Stimulated activated CD8-positive, alpha-beta memory T cell treated with anti-CD3 and anti-CD28 coated beads, Interleukin-12 subunit alpha, Interleukin-12 subunit beta, amount 100 ng/mL, for 4 hours (primary cell): ENCODE measurements at places on chromosomes 16 and 17.

DNA sequence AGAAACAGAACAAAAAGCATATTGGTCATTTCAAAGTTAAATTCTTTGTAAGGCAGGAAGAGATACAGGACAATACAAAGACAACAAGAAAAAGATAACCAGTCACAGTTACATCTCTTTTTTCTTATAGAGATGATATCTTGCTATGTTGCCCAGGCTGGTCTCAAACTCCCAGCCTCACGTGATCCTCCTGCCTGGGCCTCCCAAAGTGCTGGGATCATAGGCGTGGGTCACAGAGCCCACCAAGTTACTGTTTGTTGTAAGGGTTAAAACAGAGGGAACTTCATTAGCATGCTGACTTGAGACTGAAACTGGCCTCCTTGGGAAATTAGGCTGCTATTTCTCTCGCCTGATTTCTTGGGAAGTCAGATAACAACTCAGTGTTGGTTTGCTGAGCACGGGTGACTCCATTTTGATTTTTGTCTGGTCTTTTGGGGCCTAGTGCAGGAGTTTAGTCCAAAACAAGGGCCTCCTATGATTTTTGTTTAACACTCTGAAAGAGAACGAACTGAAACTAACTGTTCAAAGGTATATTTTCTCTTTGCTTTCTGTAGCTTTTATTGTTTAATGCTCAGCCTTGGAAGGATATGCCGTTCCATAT is 31.5 kb upstream of the SEC14L1 start:
- no peak for DNase-seq

GRCh38 chr16:87951552-87952538 is 611 bp downstream of the BANP start:
- DNase-seq, result no peak

DNA sequence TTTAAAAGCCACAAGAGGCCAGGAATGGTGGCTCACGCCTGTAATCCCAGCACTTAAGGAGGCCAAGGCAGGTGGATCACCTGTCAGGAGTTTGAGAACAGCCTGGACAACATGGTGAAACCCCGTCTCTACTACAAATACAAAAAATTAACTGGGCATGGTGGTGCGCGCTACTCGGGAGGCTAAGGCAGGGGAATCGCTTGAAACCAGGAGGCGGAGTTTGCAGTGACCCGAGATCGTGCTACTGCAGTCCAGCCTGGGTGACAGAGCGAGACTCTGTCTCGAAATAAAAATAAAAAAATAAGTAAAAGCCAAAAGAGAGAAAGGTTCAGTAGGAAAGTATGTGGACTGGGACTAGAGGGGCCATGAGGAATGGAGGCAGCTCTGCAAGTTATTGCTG is 13.1 kb upstream of the ITGAL start:
- DNase-seq, result no peak

DNA sequence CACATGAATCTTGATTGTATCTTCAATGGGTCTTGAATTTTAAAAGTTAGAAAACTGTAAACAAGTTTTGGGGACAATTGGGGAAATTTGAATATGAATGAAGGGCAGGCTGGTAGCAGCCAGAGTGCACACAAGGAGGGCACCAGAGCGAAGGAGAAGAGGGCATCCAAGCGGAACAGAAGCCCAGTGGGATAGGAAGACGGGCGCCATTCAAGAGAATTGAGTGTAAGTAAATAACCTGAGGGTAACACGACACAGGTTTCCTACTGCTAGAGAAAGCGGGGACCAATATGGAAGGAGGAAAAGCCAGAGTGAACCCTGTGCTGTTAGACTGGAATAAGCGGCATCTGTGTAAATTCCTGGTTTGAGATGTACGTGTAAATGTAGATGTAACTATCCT is 115.1 kb upstream of the CCL2 start:
- DNase-seq, result no peak

DNA sequence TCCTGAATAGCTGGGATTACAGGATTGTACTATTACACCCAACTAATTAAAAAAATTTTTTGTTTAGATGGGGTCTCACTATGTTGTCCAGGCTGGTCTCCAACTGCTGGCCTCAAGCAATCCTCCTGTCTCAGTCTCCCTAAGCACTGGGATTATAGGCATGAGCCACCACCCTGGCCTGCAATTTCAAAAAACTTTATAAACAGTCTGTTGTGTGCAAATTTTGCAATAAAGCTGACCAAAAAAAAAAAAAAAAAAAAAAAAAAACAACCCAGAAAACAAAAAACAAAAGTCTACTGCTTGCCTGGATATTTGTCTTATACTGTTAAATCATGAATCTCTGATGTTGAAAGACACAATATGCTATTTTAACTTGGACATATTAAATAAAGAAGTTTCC is 4.4 kb downstream of the CREBBP start:
- no peak for DNase-seq

- DNase-seq, result no peak
These were observed 62.3 kb upstream of the CDH5 start for GRCh38 chr16:66304151-66304550.

DNA sequence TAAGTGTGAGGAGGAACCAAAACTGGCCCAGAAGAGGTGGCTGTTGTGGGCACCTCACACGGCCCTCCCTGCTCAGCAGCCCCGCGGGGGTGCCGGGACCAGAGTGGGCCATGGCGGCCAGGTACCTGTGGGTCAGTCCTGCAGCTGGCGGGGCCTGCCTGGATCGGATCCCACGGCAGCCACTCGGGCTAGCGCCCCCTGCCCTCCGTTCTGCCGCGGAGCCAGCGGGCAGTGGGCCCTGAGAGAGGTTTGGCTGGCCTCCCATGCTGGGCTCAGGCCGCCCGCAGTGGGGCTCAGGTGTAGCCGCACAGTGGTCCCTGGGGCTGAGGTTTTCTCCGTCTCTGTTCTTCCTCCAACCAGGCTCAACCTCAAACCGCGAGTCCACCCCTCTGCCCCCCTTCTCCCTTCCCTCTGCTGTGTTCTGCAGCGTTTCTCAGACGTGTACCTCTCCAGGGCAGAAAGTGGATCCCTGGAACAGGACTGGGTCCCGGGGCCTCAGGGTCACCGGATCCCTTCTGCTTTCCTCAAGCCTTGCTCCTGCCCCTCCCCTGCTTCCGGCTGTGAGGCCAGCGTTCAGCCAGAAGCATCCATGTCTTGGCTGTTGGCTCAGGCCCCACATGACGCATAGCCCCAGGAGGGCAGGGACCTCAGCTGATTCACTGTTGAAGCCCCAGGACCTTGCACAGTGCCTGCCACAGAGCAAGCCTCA is 28.6 kb upstream of the ITGA3 start:
- DNase-seq, result no peak

GRCh38 chr16:48408688-48409087 is 23.5 kb upstream of the SIAH1 start:
- DNase-seq, result no peak

- DNase-seq, result peak; percentile 17
These were observed at the start of gene KCNJ2 for GRCh38 chr17:70168977-70169708. Gene KCNJ2, plus strand, starts transcription at chr17:70169532. Its CDS starts 5,508 bp downstream, at chr17:70175040.

DNA sequence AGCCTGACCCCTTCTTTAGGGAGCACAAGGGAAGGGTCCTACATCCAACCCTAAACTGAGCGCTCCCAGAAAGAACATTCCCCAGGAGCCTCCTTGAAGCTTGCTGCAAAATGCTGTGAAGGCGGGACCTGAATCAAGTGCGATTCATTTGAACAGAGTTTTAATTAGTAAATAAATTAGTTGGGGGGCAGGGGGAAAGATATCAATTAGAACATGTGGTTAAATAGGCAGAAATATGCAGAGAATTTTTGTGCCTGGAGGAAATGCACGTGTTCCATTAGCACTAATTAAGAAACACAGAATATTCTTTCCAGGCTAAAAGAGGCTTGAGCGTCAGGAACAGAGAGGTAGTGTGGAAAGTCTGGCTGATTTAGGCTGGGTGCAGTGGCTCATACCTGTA is 38.5 kb upstream of the SHISA9 start:
- no peak for DNase-seq

DNA sequence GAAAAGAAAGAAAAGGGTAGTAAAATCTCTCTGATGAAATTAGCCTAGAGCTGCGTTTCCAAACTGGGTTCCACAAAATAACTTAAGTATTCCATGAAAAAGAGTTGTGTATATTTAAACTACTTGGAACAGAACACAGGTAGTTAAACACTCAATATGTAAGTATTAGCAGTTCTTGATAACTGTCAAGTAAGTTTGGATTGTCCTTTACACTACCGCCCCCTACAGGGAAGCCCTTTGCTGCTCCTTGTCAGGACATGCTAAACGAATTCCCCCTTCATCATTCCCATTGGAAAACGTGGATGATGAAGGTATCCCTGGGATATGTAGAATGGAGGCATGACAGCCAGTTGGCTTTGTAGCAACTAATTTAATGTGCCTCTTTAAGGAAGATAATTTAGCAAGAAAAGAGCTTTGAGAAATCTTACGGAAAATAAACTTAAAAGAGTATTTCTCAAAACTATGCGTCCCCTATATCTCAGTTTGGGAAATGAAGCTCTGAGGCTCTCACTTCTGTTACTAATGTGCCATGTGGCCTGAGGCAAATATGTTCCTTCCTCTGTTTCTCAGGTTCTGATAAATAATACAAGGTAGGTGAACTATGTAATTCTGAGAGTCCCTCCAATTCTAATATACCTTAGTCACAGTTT is 18.8 kb downstream of the NCBP3 start:
- peak; percentile 29 for DNase-seq
